Adrenal gland (tissue), 19 donors: ENCODE measurements at places on chromosomes 7 and 10.
A peak's percentile ranks its signal among the peaks of the same experiment; 100 is the strongest.

GRCh38 chr10:49750546-49750945 is 11.6 kb downstream of the OGDHL start:
- no peak for DNase-seq

- peak; percentile 57 for DNase-seq
Observed at GRCh38 chr10:20004087-20004523, 187.9 kb downstream of the PLXDC2 start.

DNA sequence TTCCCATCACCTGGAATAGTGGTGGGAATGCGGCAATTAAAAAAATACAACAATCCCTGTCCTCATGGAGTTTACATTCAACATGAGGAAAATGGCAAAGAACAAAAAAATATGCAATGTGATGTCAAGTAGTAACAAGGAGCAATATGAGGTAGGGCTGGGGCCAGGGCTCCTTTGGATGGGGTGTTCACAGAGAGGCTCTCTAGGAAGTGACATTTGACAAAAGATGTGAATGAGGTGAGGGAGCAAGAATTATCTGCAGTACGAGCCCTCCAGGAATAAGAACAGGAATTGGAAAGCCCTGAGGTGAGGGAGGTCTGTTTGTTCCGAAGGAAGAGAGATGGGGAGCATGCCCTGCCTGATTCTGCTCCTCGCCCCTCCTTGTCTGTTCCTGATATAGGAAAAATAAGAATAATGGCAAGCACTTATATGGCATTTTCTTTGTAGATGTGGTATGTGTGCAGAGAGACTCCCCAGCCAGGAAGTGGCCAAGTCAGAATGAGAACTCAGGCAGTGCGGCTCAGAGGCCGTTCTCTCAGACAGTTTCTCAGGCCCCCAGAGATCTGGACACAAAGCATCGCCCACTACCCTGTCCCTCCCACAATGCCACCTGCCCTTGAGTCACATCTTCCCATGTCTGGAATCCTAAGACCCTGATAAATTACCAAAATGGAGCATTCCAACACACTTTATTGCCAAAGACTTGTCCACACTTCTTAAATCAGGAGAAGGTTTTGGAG is 105.6 kb downstream of the APBB1IP start:
- no peak for DNase-seq

- DNase-seq = peak; percentile 59
Observed at GRCh38 chr7:141071260-141071854, 2.5 kb upstream of the TMEM178B start.

DNA sequence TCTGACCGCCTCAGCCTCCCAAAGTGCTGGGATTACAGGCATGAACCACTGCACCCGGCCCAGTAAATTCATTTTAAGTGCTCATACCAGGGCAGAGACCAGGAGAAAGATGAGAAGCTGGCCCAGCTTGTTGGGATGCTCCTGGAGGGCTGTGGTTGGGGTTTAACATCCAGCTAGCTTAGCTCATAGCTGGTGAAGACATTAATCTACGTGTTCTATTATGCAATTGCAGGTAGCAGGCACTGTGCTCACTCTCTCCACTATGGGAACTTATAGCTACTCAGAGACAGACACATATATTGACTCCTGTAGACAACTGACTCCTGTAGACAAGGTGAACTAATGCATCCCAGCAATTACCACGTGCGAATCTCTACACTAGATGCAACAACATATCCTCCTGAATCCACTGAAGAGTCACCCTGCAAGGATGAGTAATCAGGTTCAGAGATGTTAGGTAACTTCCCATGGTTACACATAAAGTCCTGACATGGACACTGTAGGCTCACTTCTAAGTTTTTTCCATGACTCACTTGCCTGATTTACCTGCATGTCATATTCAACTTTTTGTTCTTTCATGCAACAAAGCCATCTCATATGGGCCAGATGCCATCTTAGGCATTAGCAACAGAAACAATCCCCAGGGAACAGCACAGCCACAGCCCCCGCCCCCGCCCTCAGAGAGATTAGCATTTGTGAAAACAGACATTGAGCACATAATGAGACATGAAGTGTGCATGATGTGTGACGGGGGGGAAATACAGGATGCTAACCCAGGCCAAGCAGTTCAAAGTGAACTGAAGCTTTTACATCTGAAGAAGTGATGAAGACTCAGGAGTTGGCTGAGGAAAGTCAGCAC is 37.2 kb downstream of the ERLIN1 start:
- DNase-seq = no peak

GRCh38 chr7:1140476-1141104 is 19.4 kb downstream of the ZFAND2A start:
- DNase-seq = no peak

- no peak for DNase-seq
Observed at GRCh38 chr7:5248201-5248885, 34.4 kb upstream of the SLC29A4 start.
